Muscle of leg (tissue), 16 donors: ENCODE measurements at places on chromosomes 2 and 18. TPM values are rescaled to one million over a fixed set of nuclear protein-coding genes. Genes with fewer than 3 reads are reported as not detected.
A peak's percentile ranks its signal among the peaks of the same experiment; 100 is the strongest.

The FSHR gene
- 0.36 TPM for polyA plus RNA-seq

The MYO7B gene
- polyA plus RNA-seq, result 1.3 TPM

The TMEM163 gene
- 0.75 TPM for polyA plus RNA-seq

The COPS7B gene
- 38.8 TPM for polyA plus RNA-seq

The ENOSF1 gene
- 19.9 TPM for polyA plus RNA-seq

The REG1B gene
- not detected for polyA plus RNA-seq

The ZRANB3 gene
- 4.9 TPM for polyA plus RNA-seq

The HMSD gene
- not detected for polyA plus RNA-seq

The ATP6V1C2 gene
- polyA plus RNA-seq, result 2.2 TPM

The GPR39 gene
- 0.14 TPM for polyA plus RNA-seq

The CAPN13 gene
- polyA plus RNA-seq, result not detected

GRCh38 chr2:188291142-188291616, 495 bp upstream of the GULP1 start:
- no peak for DNase-seq

- no peak for DNase-seq
Observed at GRCh38 chr18:74184875-74185274, 36.6 kb downstream of the TIMM21 start.

DNA sequence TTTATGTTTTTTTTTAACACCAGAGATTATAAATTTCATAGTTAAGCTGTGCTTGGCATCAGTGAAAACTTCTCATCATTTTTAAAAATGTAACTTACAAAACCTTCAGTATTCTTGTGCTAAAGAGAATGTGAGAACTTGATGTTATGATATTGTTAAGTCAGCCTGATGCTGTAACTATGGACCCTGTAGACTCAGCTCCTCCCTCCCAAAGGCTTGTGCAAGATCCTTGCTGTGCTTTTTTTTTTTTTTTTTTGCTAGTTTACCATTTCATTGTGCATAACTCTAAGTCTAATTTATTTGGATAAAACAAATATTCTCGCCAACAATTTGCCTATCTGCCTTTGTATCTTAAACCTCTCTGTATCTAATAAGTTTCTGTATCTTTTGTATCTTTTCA, 12.9 kb upstream of the TFPI start:
- no peak for DNase-seq

DNA sequence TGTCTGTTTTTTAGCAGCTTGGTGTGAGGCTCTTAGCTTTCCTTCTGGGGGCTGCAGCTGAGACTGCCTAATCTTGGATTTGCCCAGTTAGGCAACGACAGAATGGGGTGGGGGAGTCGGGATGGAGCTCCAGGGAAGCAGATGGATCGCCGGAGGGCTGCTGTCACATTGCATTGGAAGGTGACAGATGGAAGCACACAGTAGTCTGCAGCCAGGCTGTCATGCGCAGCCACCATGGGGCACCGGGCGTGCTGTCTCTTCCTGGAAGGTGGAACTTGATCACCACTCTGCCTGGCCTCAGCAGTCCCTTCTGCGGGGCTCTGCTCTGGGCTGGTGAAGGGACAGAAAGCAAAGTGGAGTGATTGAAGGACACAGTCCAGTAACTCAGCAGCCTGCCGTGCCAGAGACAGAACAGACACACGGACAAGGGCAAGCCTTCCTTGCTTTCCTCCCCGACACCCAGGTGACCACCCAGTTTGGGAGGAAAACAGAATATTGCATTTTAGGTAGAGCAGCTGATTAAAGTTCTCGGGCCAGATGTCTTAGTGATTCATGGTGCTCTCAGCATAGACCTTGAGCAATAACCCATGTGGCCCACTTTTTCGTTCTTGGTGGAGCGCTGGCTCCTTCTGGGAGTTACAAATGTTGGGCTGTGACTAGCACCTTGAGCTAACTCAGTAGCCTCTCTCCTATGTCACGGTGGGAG, 40.9 kb downstream of the RNF144A start:
- no peak for DNase-seq

DNA sequence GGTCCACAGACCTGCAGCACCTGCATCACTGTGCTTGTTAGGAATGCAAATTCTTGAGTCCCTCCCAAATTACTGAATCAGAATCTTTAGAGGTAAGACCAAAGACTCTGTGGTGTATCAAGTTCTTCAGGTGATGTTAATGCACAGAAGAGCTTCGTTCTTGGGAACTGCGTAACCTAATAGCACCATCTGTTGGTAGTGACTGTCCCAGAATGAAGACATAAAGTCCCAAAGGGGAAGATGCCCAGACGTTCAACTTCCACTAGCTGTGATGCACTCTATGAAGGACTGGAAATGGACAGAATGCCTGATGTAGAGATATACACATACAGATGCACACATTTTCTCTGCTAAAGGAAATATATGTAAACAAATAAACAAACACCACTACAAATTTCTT, 576.0 kb downstream of the LRP1B start:
- peak; percentile 31 for DNase-seq

DNA sequence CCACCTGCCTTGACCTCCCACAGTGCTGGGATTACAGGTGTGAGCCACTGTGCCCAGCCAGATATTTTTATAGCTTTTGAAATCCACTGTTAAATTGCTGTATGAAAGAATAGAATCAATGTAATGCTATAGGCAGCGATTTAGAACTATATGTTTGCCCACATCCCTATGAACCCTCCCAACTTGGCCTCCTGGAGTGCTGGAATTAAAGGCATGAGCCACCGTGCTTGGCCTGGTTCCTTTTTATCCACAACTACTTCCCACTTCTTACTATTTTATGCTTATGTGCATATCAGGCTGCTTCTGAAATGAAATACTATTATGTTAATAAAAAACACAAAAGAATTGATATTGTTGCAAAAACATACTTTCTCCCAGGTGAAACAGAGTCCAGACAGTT, 11.6 kb upstream of the PTPN2 start:
- DNase-seq, result no peak

DNA sequence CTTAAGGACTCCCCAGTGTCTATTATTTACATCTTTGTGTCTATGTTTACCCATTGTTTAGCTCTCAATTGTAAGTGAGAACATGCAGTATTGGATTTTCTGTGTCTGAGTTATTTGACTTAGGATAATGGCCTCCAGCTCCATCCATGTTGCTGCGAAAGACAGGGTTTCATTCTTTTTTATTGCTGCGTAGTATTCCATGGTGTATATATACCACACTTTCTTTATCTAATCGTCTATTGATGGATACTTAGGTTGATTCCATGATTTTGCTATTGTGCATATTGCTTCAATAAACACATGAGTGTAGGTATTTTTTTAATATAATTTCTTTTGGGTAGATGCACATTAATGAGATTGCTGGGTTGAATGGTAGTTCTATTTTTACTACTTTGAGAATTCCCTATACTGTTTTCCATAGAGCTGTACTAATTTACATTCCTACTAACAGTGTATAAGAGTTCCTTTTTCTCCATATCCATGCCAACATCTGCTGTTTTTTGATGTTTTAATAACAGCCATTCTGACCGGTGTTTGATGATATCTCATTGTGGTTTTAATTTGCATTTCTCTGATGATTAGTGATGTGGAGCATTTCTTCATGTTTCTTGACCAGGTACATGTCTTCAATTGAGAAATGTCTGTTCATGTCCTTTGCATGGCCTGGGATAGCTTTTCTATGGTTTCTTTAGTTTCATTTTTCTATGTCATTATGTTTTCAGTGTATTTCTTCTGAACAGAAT, 21.8 kb downstream of the MTCL1 start:
- DNase-seq, result no peak

GRCh38 chr2:17166506-17166905, 351.7 kb downstream of the RAD51AP2 start:
- DNase-seq, result peak; percentile 7

DNA sequence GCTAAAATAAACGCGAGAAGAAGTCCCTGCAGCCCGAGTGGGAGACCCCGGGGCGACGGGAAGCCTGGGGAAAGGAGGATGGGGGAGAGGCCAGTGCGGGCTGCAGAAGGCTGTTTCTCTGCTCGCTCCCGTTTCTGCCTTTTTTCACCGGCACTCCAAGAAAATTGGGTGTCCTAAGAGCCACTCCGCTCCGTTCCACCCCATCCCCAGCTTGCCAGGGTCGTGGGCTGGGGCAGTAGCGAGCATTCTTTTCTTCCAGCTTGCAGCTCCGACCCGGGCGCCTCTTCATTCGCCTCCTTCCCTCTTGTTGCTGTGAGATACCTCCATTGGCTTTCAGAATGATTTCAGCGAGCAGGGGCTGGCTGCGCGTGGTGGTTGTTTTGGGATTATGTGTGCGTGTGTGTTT, 1.1 kb downstream of the HOXD3 start:
- DNase-seq, result no peak

GRCh38 chr2:46500801-46501200, 21.4 kb downstream of the TMEM247 start:
- DNase-seq, result no peak

GRCh38 chr2:108029912-108030311, 43.6 kb downstream of the SLC5A7 start:
- peak; percentile 25 for DNase-seq

GRCh38 chr2:112055730-112056625, 909 bp downstream of the TMEM87B start:
- DNase-seq, result peak; percentile 98

GRCh38 chr18:3851159-3851558, 401.2 kb downstream of the TGIF1 start:
- no peak for DNase-seq

DNA sequence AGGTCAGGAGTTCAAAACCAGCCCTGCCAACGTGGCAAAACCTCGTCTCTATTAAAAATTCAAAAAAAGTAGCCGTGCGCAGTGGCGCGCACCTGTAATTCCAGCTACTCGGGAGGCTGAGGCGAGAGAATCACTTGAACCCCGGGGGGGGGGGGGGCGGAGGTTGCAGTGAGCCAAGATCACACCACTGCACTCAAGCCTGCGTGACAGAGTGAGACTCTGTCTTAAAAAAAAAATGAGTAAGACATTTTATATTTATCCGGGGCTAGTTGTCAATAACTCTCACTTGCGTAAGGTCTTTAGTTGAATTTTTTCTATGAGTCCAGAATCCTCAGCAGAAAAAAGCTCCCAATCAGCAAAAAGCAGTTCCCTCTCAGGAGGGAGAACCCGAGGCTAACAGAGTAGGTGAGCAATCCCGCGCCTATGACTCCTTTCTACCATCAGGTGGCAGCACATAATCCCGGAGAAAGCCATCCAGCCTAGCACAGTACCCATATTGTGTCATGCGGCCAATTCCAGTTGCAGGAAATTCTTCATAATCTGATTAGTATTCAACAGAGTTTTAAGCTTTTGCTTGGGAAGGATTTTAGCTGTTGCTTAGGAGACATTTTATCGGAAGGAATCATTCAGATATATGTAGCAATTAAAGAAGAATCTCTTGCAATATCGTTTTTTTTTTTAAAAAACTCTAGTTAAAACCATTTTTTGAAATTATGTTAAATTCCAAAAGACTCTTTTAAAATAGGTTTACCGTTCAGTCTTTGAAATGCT, 11.9 kb upstream of the CRYGA start:
- DNase-seq, result peak; percentile 91

- DNase-seq, result no peak
Observed at GRCh38 chr2:203822240-203822639, 45.3 kb upstream of the CTLA4 start.
